ENCODE measurements at places on chromosomes 4 and X.

DNA sequence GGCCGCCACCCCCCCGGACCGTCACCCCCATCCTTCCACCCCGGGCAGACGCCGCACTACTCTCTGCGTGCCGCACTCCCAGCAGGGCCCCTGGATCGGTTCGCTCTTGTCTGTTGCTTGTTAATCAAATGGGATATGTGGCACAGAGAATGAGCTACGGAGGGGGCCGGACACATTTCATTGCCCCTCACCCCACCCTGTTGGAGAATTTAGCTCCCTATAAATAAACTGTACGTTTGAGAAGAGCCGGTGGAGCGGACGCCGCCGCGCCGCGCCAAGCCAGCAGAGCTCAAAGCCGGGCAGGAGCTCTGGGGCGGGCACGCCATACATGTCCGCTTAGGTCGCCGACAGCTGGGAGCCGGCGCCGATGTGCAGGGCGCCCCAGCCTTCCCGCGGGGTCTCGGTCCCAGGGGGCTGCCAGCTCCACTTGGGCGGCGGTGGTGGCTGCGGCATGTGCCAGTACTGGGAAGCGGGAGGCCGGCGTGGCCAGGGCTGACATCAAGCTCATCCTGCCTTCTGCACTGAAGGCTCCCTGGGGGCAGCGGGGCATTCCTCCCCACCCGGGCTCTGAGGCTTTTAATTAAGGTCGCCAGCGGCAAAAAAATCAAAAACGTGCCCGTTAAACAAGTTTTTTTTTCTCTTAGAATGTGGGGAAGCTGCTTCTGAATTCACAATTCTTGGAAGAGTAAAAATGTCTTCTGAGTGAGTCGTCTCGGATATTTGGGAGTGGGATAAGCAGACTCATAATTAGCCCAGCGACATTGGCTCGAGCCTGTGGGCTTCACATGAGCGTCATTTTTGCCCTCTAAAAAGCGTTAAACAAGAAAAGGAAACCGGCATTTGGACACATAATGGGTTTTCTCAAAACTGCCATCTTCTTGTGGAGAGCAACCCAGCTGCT is 1.1 kb upstream of the PCDH19 start:
- no peak for DNase-seq

DNA sequence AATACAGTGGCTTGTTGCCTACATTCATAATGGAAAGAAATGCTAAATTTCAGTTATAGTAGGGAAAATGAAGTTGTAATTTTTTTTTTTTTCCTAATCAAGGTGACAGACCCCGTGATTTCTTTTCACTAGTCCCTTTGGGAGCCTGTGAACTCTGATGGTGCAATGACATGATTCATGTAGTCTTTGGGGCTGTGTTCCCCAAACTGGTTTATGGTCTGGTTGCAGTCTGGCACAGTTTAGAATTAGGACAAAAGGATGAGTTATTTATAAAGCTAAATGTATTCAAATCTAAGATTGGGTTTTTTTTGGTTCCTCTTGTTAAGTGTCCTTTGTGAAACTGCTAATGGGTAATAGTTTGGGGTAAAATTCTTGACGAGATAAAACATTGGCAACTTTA is 66.0 kb downstream of the REPS2 start:
- no peak for DNase-seq

DNA sequence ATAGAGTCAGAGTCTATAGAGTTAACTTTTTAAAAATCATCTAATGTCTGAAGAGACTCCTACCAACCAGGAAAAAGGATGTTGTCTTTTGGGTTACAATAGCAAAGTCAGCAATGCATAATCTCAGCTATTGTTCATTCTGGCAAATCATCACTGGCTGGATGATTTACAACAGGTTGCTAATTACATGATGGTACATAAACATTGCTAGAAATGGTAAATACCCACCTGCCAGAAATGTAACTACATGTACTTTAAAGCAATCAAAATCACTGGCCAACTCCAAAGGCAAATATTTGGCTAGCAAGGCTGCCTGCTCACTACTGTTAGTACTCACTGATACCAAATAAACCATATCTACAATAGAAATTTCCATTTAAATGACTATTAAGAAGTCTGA is 91.1 kb downstream of the PPP3CA start:
- no peak for DNase-seq

DNA sequence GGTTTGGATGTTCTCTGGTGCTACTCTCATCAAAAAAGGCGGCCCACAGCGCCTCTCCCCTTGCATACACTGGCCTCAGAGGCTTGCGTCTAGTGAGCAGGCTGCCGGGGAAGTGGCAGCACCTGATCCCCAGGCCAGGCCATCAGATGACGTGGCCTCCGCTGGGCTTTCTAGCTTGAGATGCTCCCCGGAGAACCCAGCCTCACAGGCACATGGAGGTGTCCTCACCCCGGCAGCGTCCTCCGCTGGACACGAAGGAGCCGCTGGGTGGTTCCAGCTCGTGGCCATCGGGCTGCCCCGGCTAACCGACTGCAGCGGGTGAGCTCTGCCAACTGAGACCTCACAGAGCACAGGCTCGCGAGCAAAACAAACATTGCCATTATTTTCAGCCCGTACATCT is 12.8 kb downstream of the IRAK1 start:
- DNase-seq = no peak

GRCh38 chr4:24768604-24769003 is 26.8 kb upstream of the SOD3 start:
- no peak for DNase-seq

DNA sequence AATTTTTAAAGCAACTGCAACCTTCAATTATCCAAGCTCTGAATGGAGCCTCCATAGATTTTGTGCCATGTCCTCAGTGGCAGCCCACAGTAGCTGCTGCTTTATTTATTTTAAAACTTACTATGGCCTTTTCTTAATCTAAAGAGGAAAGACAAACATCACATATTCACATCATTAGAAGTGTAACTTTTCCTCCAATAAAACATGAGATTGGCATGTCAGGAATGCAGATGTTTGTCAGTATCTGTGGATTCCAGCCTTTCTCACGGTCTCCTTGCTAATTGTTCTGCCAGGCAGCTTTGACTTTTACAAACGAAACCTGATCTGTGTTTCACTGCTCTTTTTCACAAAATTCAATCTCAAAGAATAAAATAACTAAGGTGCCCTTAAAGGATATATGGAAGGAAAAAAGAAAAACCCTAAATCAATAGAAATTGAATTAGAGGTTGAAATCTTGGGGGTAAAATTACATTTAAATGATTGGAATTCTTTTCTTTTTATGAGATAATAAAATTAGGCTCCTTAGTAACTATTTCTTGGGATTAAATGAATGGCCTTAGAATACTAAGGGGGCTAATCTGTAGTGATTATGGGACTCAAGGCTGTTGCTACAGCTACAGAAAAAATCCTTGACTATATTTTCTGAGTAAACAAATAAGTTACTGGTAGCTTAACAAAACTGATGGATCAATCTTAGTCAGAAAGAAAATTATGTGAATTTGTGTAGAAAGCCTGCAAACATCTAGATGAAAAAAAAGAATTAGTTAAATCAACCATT is 151.3 kb downstream of the RTL9 start:
- DNase-seq = no peak

- no peak for DNase-seq
Observed at GRCh38 chr4:21879187-21879586, 69.4 kb downstream of the KCNIP4 start.

Data from stimulated activated CD8-positive, alpha-beta memory T cell treated with anti-CD3 and anti-CD28 coated beads, Interleukin-4, amount 100 ng/mL, for 4 hours (primary cell).